ENCODE measurements at places on chromosomes 2 and 18.

DNA sequence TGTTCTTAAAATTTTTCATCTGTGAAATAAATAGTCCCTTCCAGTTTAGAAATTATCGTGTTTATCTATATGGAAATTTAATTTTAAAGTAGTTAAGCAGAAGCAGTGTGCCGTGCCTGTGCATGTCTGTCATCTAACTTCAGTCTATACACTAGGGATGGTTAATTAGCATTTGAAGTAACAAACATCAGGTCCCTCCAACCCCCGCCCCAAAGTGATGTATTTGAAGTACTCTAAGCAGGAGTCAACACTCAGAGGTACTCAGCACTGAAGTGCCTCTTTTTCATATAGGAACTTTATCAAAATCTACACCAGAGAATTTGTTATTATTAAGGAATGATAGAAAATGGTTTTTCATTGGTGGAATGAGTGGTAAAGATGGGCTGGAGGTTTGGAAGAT is 33.0 kb downstream of the LANCL1 start:
- DNase-seq, result no peak

GRCh38 chr2:43724728-43725526 is 48.7 kb upstream of the C1GALT1C1L start:
- peak; percentile 11 for DNase-seq

- no peak for DNase-seq
Observed at GRCh38 chr2:124065636-124066035, 40.5 kb downstream of the CNTNAP5 start.

- no peak for DNase-seq
Observed at GRCh38 chr18:42474577-42474976, 519.5 kb downstream of the PIK3C3 start.

DNA sequence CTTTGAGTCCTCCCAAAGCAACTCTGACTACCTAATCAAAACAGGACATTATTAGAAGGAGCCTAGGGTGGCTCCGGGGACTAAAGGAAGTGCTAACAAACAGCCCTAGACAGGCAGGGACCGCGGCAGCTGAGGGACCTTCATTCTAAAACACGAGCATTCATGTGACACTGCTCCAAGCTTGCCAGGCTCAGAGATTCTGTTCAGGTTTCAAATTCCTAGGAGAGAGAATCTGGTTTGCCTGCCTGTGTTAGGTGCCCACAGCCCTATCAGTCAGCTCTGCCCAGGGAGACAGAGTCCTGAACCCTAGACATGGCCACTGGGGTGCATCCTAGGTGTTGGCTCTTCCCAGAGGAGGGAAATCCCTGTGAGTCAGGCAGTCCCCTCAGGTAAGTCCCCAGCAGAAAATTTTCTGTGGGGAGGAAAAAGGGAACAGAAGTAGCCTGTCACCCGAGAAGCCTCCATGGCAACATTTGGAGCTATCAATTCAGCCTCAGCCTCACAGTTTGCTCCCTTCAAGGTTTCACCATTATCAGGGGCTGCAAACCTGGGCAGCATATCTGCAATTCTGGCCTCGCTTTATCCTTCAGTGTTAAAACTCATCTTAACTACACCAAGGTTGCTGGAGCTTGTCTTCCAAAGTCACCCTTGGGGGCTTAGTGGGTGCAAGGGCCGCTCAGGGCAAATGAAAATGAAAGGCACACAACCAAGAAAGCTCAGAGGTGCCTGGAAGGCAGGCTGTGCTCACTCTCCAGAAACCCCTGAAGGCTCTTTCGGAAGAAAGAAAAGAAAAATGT is 28.6 kb downstream of the PCBP1 start:
- DNase-seq, result no peak

DNA sequence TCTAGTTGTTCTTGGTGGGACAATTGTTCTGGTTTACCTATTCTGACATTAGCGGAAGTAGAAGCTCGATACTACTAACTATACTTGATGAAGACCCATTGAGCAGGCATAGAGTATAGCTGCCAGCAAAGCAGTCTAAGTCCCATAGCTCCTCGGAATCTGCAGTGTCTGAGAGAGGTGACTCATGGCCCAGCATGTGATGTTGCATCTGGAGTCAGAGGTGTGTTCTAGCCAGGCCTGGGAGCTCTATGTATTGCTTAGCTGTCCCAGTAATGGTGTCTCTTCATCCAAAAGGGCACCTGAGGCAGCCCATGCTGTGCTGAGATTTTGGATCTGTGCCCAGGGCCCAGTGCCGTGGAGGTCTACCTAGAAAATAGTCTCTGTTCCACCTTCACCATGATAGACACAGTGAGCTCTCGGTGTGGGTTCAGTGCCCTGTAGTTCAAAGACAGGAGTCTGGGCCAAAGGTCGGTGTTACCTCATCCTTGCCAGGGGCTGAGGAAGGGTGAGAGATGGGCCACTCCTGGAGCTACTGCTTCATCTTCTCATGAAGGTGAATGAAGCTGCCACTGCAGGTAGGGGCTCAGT is 47.3 kb downstream of the MEX3C start:
- no peak for DNase-seq

GRCh38 chr2:31337860-31338259 is 76.7 kb downstream of the XDH start:
- DNase-seq, result no peak

DNA sequence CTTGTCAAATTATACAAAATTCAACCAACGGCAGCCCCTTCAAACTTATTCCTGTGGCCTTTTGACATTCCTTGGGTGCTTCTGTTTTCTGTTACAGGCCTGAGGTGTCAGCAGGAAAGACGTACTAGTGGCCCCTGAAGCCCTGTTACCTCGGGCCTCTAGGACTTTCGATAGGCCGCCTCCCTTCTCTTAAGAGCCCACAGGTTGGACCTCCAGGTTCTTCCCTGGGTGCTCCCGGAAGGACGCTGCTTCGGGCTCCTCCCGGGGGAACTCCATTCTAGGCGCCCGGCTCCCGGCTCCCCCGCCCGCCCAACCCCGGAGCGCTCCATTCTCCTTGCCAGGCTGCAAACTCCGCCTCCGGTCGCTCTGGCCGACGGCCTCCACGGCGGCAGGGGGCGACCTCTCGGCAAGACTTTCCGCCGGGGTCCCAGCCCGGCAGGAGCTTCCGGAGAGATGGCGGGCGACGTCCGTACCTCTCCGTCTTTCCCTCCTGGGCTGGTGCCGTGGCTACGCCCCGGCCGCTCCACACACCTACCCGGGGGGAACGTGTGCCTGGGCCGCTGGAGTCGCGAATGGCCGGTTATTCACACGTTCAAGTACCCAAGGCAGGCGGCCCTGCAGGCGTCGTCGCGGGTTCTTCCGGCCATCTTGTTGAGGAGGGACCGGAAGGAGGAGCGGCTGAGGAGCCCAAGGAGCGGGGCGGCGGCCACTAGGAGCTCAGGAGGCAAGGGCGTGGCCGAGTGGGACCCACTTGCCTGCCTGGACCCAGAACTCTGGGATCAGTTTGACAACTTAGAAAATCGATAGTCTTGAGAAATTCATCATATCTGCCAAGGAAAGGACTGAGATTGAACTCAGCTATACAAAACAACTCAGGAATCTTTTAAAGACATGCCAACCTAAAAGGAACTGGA is 27.5 kb downstream of the BOLA3 start:
- peak; percentile 82 for DNase-seq

DNA sequence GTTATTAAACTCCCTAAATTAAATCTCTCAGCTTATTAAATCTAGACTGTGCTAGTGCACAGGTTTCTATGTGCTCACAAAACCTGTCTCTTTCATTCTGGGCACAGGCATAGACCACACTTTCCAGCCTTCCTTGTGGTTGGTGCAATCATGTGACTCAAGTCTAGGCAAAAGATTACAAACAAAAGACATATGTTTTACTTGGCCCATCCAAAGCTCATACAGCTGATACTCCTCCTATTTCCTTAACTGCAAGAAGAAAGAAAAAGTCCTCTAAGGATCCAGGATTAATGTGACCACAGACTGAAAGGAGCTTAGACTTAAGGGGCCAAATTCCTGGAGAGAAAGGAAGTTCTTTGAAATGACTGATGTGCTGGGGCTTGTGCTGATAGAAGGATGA is 731.3 kb upstream of the RAB6C start:
- DNase-seq, result no peak

- DNase-seq, result no peak
Observed at GRCh38 chr2:45232818-45233217, 223.6 kb upstream of the SIX2 start.

DNA sequence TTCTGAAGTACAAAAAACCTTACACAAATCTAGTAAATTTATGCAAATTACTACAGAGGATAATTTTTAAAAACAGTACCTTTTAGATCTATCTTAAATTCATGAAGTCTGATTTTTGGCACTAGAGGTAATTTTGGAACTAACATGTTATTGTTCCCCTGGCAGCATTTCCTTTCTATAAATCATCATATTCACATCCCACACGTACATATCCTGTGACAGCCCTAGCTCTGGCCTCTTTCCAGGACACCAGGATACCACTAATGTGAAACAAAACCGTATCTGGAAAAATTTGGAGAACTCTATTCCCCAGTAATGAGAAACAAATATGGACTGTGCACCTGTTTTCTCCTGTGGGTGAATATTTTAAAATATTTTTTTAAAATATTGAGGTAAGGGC is 14.0 kb upstream of the BIRC6 start:
- DNase-seq, result no peak

DNA sequence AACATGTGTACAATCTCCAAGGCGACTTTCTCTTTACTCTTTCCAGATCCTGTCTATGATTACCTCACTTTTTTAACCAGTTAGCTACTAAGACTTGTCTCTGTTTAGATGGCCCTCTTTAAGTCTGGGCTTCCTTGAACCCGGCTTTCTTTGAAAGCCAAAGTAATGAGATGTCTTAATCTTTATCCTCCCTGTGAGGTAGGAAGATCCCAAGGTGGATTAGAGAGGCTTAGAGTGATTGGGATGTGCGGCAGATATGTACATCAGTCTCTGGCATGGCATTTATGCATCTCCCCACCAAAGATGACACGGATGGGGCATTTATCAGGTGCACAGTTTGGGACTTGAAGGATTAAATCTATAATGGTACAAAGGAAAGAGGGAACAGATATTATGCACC is 186.3 kb downstream of the FSHR start:
- DNase-seq, result no peak

GRCh38 chr2:121155502-121156056 is 129.4 kb downstream of the TFCP2L1 start:
- no peak for DNase-seq

DNA sequence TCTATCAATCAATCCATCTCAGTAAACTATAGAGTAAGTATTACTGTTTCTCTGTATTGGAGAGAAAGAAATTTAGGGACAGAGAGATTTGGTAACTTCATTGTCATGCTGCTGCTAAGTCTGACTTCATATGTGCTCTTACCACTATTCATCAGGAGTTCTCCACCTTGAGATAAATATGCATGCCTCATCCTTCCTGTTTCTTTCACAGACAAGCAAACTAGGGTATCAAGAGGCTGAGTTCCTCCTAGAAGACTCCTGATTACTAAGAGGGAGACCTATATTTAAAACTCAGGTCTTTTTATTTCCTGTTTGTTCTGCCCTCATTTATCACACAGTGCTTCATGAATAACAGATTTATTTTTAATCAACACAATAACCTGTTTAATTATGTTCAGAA is 34.1 kb downstream of the RIT2 start:
- DNase-seq, result no peak

DNA sequence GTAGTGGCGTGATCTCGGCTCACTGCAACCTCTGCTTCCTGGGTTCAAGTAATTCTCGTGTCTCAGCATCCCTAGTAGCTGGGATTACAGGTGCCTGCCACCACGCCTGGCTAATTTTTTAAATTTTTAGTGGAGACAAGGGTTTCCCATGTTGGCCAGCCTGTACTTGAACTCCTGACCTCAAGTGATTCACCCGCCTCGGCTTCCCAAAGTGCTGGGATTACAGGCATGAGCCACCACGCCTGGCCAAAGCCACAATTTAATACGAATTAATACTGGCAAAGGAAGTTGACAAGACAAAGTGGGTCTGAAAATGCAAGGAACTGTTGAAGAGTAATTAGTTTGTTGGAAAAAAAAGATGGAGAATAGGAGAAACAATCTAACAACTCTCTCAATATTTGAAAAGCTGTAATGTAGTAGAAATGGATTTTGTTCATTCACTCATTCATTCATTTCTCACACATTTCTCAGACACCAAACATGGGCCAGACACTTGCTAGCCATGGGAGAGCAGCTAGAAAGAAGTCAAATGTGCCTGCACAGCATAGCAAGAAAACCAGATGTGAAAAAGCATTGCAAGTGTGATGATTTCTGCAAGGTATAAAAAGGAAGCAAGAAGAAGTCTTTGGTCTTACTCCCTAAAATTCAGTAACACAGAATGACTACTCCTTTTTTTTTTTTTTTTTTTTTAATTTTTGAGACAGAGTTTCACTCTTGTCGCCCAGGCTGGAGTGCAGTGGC is 39.4 kb upstream of the ATL2 start:
- DNase-seq, result no peak

GRCh38 chr2:8544786-8545694 is 136.8 kb upstream of the ID2 start:
- peak; percentile 87 for DNase-seq

DNA sequence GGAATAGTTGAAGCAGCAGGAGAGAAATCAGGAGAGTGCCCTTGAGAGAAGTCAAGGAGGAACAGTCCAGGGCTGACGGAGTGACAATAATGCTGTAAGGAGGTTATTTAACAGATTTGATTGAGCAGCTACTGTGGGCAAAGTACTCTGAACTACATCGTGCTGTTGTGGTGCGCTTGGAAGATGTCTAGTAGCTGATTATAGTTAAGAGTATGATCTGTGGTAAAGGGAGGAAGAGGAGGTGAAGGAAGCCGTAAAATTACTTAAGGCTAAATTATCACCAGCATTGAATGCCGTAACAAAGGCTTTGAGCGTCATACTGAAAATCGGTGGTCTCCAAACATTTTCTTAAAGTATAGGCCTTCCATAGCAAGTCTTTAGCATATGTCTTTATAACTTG is 4.5 kb downstream of the PCBP1 start:
- DNase-seq, result no peak

DNA sequence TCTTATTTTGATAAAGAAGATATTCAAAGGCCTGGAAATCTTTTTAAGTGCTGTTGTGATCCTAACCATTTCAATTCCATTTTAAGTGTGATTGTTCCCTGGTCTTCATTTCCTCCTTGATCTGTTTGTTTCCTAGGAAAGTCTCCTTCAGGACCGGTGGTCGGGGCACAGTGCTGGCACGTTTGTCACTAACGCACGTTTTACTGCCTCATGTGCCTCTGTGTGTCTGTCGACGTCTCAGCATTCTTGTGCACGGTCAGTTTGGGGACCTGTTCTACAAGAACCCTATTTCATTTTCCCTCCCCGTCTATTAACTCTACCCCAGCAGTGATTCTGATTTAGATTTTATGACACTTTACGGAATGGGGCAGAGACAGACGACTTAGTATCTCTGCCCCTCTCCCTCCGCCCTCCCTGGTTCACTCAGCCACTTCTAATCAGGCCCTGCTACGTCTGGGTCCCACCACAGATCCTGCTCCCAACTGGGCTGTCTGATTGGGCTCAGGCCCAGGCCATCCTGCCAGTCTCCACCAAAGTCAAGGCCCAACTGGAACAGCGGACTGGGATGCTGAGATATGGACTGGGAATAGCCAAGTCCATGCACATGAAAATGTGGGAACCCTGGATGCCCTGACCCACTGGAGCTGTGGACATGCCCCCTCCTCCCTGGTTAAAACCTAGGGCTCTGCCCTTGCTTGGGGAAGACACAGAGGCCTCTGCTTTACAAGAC is 95.6 kb downstream of the TWIST2 start:
- peak; percentile 3 for DNase-seq

- DNase-seq, result no peak
Observed at GRCh38 chr2:17541531-17541950, 1.0 kb downstream of the VSNL1 start.
